SK-N-MC (cell line): ENCODE measurements at places on chromosomes 7 and 10.

DNA sequence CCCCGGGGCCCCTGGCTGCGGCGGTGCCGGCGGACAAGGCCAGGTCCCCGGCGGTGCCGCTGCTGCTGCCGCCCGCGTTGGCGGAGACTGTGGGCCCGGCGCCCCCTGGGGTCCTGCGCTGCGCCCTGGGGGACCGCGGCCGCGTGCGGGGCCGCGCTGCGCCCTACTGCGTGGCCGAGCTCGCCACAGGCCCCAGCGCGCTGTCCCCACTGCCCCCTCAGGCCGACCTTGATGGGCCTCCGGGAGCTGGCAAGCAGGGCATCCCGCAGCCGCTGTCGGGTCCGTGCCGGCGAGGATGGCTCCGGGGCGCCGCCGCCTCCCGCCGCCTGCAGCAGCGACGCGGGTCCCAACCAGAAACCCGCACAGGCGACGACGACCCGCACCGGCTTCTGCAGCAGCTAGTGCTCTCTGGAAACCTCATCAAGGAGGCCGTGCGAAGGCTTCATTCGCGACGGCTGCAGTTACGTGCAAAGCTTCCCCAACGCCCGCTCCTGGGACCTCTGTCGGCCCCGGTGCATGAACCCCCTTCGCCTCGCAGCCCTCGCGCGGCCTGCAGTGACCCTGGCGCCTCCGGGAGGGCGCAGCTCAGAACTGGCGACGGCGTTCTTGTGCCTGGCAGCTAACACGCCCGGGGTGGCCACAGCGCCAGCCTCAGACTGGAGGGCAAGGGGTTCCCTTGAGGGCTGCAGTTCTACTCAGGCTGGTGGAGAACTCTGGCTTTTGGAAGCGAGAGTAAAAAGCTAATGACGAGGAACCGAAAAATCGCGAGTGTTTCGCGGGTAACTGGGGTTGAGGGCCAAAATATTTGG is 804 bp downstream of the FRAT1 start:
- DNase-seq, result no peak

DNA sequence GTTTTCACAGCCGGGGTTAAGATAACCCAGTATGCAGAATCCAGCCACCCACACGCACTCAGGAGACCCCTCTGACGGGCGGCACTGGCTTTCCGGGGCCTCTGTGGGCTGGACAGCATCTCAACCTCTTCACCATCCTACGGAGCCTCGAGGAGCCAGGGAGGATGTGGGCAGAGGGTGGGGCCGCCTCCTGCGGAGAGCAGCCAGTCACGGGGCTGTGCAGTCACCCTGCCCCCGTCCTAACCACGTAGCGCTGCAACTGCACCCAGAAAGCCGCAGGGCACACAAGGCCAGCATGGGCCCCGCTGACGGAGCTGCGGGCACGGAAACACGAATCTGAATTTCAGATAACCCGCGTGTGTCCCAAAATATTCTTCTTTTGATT is 270.3 kb downstream of the ELFN1 start:
- no peak for DNase-seq

DNA sequence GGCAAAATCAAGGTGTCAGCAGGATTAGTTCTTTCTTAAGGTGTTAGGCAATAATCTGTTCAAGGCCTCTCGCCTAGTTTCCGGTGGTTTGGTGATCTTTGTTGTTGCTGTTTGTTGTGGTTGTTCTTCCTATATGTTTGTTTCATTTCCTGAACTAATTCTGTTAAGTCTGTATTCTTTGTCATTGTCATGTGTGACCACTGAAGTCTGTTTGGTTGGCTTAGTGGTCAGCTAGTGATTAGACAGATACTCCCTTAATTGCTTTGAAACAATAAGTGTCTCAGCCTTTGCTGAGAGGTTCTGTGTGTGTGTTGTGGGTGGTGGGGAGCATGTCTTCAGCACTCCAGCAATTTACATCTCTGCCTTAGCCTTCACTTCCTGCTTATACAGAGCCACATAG is 46.0 kb downstream of the ABCC2 start:
- DNase-seq, result no peak

- no peak for DNase-seq
Measured at GRCh38 chr7:136891850-136892249, 23.4 kb downstream of the CHRM2 start.

DNA sequence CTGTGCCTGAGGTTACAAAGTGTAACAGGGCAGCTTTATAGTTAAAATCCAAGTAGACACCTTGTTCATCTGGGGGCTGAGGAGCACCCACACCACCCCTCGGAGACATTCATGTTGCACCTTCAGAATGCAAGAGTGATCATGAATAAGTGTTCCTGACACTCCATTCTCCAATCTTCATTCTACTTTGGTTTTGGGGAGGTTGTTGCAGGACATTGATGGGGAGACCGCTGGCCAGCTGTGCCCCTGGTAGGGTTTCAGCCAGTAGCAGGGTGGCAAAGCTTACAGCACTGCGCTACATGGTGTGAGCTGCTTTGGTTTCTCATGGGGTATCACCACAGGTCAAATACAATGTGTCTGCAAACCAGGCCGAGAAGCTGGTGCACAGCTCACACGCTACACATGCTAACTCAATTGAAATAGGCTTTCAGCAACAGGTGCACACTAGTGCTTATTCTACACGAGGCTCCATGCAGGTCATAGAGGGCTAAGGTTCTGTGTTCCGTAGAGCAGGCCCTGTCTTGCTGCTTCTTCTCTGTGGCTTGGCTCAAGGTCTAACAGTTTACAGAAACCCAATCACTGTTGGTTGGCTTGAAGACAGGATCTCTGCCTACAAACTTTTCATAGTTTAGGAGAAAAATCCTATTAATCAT is 317.4 kb upstream of the ZNF32 start:
- DNase-seq, result no peak

GRCh38 chr10:90641731-90642130 is 216.1 kb downstream of the HTR7 start:
- no peak for DNase-seq

- DNase-seq, result no peak
Measured at GRCh38 chr10:8279598-8279997, 225.1 kb downstream of the GATA3 start.

DNA sequence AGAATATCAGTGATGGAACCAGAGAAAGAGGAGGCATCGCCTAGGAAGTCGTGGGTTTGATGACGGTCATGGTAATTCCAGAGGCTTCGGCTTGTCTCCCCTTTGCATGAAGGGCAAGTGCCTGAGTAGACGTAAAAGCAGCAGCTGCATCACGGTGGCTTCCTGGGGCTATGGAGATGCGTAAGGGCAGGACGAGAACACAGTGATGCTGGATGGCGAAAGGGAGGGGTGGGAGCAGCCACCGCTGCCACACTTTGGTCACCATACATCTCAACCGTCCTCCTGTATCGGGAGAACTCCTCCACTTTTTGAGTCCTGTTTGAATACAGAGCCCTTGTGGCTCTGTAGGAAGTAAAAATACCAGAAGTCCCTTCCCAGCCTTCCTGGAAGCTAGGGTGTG is 182.7 kb downstream of the ZMYND11 start:
- no peak for DNase-seq

- no peak for DNase-seq
Measured at GRCh38 chr10:73552819-73553715, 38.1 kb downstream of the USP54 start.

DNA sequence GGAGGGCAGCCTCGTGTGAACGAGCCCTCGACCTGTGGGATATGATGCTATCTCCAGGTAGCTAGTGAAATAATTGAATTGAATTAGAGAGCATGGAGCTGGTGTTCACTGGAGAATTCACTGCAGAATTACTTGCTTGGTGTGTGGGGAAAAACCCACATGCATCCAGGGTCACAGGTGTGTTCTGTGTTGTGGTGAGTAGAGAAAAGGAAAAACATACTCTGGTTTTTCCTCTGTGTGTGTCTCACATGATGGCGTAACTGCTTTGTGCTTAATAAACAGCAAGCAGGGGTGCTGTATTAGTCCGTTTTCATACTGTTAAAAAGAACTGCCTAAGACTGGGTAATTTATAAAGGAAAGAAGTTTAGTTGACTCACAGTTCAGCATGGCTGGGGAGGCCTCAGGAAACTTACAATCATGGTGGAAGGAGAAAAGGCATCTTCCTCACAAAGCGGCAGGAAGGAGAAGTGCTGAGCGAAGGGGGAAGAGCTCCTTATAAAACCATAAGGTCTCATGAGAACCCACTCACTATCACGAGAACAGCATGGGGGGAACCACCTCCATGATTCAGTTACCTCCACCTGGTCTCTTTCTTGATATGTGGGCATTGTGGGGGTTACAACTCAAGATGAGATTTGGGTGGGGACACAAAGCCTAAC is 62.6 kb downstream of the TACR2 start:
- no peak for DNase-seq

GRCh38 chr7:108589874-108590273 is 20.2 kb downstream of the DNAJB9 start:
- DNase-seq, result no peak

- no peak for DNase-seq
Measured at GRCh38 chr7:142771353-142771723, 568 bp downstream of the PRSS2 start.

DNA sequence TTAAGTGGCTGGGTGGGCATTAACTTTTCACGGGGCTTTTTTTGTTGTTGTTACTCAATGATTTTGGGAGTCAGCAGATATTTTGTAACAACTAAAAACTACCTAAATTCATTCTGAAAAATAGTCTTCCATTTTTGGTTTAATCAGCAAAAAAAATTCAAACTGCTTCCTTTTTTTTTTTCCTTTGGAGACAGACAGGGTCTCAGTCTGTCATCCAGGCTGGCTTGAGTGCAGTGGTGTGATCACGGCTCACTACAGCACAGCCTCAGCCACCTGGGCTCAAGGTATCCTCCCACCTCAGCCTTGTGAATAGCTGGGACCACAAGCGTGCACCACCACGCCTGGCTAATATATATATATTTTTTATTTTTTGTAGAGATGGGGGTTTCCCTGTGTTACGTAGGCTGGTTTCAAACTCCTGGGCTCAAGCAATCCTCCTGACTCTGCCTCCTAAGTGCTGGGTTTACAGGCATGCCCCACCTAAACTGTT is 36.5 kb downstream of the SKIDA1 start:
- no peak for DNase-seq

GRCh38 chr7:12926206-12926605 is 238.8 kb downstream of the ARL4A start:
- no peak for DNase-seq

DNA sequence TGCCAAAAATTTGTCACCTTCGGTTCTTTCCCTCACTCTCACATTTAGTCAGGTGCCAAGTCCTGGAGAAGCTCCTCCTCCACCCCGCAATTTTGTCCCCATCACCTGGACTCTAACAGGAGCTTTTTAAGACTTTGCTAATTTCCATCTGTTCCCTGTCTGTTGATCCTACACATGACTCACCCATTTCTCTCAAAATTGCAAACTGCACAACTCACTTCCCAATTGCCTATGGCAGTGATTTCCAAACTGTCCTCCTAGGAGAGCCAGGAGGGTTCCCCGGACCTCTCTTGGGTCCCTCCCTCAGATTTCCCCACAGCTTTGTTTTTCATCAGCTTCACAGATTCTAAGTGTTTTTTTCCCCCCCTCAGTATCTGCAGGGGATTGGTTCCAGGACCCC is 120.3 kb downstream of the WNT2 start:
- no peak for DNase-seq

GRCh38 chr7:36148422-36149065 is 4.5 kb upstream of the EEPD1 start:
- no peak for DNase-seq

- DNase-seq, result no peak
Measured at GRCh38 chr7:138158739-138159528, 82.7 kb downstream of the AKR1D1 start.

GRCh38 chr10:49285232-49285631 is 13.7 kb upstream of the C10orf71 start:
- no peak for DNase-seq

DNA sequence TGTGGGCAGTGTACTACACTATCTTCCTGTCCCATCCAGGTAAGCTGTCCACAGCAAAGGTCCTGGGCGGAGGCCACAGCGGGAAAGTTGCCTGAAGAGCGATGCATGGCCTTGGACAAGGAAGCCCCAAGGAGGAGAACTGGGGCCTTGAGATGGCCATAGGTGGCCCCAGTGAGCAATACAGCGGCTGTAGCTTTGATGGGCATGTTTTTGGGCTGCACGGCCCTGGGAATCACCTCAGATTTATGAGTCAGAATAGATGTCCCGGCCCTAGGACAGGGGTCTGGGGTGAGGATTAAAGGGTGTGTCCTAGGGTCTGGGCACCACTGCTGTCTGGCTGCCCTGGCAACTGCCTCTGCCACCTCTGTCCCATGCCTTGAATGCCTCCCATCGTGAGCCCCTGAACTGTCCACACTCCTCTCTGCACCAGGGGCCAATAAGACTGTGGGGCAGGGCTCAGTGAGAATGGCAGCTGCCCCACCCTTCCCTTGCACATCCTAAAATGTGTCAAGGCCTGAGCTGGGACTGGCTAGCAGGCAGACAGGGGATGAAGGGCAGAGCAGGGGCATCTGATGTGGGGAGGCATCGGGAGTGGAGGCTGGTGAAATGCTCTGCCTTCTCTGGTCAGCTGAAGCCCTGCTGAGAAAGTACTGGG is 9.4 kb upstream of the IRF5 start:
- no peak for DNase-seq

- no peak for DNase-seq
Measured at GRCh38 chr10:75717126-75717916, 285.9 kb downstream of the LRMDA start.

DNA sequence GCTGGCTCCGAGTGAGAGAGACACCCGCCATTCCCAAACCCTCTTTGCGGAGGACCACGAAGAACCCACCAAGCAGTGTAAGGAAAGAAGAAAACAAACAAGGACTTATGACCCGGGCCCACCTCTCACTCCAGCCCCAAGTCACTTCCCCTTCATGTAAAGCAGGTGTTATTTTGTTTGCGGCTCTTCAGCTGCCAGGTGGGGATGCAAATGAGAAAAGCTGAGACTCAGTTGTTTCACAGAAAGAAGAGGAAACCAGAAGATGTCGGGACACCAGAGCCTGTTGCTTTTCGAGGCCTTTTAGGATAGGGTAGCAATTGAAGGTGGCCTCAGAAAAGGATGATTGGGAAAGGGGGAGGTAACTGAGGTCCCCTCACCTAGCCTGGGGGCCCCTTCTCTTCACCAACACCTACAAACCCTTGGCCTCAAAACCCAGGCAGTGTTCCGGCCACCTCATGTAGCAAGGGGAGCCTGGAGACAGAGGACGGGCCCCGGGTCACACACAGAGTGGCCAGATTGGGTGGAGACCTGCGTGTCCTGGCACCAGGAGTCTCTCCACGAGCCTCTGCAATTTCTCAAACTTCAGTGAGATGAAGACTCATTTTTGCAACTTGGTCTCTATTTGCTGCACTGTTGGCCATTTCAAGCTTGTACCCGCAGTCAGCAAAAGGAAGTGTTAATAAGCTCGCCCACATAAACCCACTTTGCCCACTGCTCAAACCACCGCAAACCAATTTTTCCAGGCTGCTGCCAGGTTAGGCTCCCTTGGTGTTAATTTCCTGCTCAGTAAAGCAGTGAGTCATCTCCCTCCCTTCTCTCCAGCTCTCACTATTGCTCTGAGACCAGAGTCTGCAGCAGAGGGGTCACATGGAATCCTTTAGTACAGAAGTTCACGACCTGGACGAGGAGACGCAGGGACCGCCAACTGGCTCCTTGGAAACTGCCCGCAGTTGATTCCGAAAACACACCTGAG is 45.5 kb downstream of the AOC1 start:
- no peak for DNase-seq
